ENCODE measurements at places on chromosomes 4 and X.

DNA sequence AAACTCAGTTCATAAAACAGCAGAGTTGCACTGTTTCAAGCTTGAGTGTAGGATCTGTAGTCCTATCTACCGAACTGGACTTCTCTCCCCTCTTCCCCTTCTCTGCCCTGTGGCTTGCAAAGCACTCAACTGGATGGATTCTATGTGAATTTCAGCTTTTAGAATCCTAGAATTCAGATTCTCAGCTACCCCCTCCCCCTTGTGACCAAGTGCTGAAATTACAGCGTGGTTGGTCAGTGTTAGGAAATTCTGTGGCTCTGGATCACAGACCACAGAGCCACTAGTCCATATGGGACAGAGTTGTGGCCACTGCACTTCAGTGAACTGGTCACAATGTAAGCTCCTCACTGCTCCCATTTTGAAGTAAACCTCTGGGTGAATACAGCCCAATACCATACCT lies 64.6 kb upstream of the TRPC5 start:
- no peak for DNase-seq

DNA sequence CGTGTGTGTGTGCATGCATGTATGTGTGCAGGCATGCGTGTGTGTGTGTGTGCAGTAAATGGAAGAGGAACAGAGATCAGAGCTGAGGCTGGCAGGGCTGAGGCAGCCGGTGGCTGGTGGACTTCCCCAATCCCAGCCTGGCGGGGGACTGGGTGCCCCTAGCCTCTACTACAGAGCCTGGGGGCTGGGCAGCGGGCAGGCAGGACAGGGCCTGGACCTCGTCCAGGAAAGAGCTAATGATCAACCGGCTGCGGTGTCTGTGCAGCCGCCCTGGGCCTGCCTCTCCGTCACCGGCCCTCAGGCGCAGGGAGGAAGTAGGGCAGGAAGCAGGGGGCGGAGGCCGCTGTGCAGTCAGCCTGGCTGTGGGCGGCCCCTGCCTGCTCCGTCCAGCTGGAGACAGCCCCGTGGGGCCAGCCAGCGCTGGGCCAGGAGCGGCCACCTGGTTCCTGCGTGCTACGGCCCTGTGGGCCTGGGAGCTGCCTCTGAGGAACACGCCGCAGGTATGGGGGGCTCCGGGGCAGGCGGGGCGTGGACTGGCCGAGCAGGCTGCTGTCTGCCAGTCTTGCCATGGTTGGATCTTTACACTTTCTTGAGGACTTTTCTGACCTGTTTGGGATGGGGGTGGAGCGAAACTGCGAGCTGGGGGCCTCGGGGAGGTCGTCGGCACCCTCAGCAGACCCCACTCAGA lies at the start of gene SH3TC1:
TSS of gene SH3TC1 (plus strand) at position 385 of the 688 bp plus-strand sequence. CDS start 5,905 bp downstream, outside the sequence.
- peak; percentile 63 for DNase-seq

GRCh38 chr4:13327991-13328390 lies 156.1 kb downstream of the RAB28 start:
- no peak for DNase-seq

DNA sequence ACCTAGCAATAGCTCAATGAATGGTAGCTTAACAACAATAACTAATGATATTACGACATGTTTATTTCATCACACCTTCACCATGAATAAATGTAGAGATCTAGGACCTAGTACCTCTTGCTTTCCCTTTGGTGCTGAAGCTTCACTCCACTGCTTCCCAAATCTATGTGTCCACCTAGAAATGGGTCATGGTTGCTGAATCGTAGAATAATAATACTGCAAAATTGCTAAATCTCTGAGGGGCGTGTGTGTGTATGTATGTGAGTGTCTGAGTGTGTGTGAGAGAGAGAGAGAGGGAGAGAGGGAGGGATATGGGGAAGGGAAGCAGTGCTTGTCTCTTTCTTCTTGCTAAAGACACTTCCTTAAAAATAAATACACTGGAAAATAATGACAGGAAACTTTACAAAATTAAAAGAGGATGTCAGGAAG lies 109.3 kb upstream of the BMP2K start:
- DNase-seq = no peak

DNA sequence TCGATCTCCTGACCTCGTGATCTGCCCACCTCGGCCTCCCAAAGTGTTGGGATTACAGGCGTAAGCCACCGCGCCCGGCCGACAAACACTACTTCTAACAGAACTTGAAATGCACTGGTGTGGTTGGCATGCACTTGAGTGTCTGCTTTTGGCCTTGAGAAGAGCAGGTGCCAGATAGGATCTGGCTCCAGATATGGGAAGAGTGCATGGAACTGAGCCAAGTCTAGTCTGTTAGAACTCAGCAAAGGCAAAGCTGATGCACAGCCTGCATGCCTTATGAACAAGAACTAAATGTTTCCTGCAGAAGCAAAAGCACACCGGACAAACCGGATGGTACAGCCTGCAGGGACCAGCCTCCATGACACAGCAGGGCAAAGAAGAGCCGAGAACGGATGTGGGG lies 35.1 kb upstream of the TBL1X start:
- DNase-seq = no peak

GRCh38 chr4:76589402-76589801 lies 154.4 kb downstream of the SHROOM3 start:
- DNase-seq = no peak

DNA sequence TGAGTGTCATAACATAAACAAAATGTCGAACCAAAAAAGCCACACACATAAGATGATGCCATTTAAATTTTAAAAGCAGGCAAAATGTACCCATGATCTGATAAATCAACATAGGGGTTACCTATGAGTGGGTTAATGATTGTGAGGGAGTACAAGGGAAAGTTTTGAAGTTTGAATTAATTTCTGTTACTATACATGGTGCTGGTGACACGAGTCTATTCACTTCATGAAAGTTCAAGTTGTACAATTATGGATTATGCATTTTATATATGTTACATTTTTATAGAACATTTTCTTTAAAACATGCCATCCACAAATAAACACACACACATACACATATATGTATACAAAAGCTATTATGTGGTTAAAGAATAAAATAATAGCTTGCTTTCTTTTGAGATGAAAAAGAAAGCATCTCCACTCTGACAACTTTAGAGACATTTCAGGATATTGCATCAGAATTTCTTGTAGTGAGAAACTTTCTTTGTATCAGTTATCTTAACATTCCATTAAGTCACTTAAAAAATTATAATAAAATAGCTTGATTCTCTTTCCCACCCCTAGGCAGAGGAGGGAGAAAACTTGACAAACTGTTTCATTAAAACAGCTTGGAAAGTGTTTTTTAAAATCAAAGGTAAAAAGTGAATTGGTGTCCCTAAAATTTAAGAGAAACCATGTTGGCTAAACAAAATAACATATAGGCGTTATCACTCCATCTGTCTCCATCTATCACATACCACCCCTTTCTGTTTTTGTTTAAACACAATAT lies 891.8 kb upstream of the NDST4 start:
- no peak for DNase-seq

- no peak for DNase-seq
Observed at GRCh38 chr4:76963131-76963750, 13.7 kb downstream of the SEPTIN11 start.

- no peak for DNase-seq
Observed at GRCh38 chrX:136168929-136169735, 21.8 kb downstream of the FHL1 start.

- DNase-seq = no peak
Observed at GRCh38 chr4:169342159-169342860, 71.6 kb upstream of the SH3RF1 start.

- no peak for DNase-seq
Observed at GRCh38 chrX:15359701-15360100, 24.4 kb upstream of the PIGA start.

- DNase-seq = no peak
Observed at GRCh38 chr4:70691661-70692060, 3.3 kb downstream of the UTP3 start.

GRCh38 chr4:122500852-122501501 lies 44.5 kb upstream of the IL2 start:
- no peak for DNase-seq

DNA sequence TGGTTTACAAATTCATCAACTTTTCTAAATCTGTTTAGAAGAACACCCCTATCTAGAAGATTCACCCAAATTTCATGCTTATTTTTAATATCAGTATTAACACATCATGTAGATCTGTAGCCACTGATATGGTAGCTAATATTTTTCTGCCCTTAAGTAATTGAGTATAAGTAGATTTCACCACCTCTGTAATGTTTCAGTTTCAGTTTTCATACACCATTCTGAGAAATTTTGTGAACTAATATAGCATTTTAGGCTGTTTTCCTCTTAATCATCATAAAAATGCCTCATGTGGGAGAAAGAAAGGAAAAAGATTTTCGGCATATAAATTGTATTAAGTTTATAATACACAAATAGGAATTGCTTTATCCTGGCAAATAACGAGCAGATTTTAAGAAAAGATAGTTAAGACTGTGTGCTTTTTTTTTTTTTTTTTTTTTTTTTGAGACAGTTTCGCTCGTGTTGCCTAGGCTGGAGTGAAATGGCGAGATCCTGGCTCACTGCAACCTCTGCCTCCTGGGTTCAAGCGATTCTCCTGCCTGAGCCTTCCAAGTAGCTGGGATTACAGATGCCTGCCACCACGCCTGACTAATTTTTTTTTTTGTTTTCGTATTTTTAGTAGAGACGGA lies 21.4 kb upstream of the RBPJ start:
- peak; percentile 29 for DNase-seq

DNA sequence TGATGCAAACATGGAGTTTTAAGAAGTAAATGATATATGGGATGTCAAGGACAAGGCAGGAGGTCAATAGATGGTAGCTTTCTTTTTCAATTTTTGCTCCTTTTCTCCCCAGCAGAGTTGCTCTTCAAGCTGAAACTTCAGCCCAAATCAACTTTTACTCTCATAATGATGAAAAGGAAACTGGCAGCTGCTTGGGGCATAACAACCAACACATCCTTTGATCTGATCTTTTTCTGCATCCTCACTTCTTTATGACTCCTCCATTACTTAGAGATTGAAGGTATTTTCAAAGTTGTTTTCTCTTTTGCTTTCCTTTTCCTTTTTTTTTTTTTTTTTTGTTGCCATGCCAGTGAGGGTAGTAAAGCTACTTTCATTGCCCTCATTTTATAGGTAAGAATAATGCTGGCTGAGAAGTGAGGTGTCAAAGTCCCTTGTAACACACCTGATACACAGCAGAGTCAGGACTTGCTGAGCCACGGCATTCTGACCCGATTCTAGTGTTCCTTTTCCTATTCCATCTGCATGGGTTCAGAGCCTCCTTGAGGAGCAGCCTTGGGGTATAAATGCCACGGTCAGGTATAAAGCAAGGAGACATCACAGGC lies 26.9 kb downstream of the SLC2A9 start:
- DNase-seq = no peak

GRCh38 chr4:184289179-184289535 lies 71.5 kb upstream of the ENPP6 start:
- DNase-seq = no peak

DNA sequence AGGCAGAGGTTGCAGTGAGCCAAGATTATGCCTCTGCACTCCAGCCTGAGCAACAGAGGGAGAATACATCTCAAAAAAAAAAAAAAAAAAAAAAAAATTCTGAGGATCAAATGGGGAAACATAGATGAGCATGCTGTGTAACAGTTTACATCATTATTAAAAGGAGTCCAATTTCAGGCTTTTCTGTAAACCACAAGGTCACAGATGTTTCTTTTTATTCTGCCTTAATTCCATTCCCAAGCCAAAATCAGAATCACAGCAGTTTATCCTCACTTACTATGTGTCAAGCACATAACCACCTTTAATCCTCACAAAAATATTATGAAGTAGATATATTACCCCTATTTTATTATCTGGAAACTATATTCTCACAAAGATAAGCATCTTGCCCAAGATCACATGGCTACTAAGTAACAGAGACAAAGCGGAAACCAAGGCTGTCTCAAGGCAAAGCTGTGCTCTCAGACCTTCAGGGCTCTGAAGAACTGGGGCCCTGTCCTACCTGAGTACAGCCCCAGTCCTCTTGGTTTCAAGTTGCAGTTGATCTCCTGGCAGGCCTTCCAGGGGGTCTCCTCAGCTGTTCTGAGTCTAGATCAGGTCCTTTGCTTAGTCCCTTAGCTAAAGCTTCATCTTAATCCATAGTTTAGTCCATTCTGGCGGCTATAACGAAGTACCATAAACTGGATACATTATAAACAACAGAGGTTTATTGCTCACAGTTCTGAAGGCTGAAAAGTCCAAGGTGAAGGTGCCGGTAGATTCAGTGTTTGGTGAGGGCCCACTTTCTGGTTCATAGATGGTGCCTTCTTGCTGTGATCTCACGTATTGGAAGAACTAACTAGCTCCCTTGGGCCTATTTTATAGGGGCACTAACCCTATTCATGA lies 141.3 kb downstream of the PALLD start:
- no peak for DNase-seq

Data from CD4-positive, alpha-beta T cell treated with Interleukin-15 for 4 hours (primary cell).